Hindlimb muscle (tissue), 1 donor: ENCODE measurements at places on chromosomes 13 and 19. TPM values are rescaled to one million over a fixed set of nuclear protein-coding genes. Genes with fewer than 3 reads are reported as not detected.

The HCST gene
- polyA plus RNA-seq: 8.3 TPM

DNA sequence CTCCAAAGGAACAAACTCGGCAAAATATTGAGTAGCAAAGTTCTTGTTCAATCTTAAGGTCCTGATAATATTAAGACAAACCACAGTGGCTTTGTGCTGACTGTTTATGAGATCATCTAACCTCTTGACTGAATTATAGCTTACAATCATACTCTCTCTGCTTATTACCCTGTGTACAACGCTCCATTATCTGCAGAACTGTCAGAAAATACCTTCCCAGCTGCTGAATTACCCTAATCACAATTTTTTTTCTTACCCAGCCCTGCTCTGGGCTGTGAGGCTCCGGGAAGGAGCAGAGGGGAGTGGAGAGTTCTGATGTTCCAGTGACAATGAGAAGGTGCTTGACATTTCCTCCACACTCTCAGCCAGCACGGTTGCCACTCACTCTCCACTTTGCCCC is 64.8 kb downstream of the DCT start:
- no peak for DNase-seq

DNA sequence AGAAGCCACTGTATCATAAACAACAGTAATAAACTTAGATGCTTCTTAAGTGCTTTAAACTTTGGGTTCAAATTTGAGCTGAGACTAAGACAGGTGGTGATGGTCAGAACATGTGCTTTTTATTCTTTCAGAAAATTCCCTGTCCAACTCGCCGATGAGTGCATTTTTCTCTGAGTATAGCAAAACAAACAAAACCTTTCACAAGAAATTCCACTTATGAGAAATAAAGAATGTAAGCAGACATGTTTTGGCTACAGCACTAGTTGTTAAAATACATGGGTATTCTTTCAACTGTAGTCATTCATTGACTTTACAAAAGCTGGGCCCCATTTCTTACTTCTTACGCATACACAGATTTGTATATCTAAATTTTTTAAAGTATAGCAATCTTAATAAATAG is 125.6 kb downstream of the SPRY2 start:
- DNase-seq: no peak

GRCh38 chr19:2720777-2721569 is at the start of gene DIRAS1:
Gene DIRAS1, minus strand, starts transcription at chr19:2721372. Its CDS starts 3,566 bp downstream, at chr19:2717806.
- DNase-seq: no peak

DNA sequence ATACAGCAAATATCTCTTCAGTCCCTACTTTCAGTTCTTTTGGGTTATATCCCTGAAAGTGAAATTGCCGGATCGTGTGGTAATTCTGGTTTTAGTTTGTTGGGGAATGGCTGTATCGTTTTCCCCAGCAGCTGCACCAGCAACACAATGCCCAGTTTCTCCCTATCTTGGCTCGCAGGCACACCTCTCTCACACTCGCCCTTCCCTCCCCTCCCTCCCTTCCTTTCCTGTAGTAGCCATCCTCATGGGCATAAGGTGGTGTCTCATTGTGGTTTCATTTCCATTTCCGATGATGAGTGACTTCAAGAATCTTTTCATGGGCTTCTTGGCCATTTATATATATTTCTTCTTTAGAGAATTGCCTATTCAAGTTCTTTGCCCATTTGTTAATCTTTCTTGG is 8.6 kb upstream of the GPR18 start:
- DNase-seq: no peak
